Activated CD4-positive, alpha-beta T cell treated with anti-CD3 and anti-CD28 coated beads for 48 hours (primary cell): ENCODE measurements at places on chromosomes 3 and 15.

DNA sequence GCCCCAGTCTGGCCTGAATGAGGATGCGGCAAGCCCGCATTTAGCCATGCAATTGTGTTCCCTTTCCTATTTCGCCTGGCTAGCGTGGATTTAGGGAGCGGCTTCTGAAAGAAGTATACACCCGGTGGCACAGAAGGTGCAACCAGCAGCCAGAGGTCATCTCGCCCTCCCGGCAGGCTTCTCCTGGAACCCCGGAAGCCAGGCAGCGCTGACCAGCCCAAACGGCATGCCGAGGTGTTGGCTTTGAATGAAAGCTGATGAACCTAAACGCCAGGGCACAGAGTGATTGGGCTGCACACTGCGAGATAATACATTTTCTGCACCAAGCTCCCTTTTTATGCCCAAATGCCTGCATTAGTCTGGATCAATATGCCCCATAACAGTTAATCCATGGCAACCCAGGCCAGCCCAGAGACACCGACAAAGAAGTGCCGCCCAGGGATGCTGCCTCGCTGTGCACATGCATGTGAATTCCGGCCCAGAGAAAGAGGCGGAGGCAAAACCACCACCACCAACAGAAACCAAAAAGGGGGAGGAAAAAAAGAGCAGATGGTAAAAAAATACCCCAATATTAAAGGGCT lies 1.4 kb downstream of the SRGAP3 start:
- DNase-seq = peak; percentile 13

DNA sequence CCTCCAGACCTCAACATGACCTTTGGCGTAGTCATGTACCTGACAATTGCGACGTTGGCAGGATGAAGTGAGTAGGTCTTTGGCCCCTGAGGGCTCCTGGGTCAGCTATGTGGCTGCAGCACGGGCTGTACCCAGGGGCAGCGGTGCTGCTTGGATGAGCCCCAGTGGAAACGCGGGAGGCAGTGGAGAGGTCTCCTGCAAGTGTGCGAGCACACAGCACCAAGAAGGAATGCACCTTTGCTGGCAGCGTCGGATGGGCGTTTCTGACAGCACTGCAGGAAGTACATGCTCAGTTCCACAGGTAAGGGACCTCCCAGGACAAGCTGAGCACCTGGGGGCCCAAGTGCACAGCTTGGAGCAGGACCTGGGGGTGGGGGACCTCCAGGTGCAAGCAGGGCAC lies 67.4 kb upstream of the UNC13C start:
- no peak for DNase-seq

- peak; percentile 74 for DNase-seq
Measured at GRCh38 chr3:60017631-60018030, 967.8 kb upstream of the CFAP20DC start.

DNA sequence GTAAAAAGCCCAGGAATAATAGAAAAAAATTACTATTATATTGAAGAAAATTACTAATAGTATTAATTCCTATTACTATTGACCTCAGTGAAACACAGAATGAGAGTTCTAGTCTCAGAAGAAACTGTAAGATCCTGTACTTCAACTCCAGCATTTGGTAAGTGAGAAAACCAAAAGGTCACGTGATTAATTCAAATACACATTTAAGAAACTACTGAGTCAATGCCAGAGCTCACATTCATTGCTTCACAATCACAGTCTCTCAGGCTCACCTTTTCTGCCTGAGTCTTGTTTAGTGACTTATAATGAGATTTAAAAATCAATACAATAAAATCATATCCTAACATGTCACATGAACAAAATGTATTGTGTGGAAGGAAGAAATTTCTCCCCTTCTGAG lies 556.1 kb downstream of the FGF12 start:
- no peak for DNase-seq

DNA sequence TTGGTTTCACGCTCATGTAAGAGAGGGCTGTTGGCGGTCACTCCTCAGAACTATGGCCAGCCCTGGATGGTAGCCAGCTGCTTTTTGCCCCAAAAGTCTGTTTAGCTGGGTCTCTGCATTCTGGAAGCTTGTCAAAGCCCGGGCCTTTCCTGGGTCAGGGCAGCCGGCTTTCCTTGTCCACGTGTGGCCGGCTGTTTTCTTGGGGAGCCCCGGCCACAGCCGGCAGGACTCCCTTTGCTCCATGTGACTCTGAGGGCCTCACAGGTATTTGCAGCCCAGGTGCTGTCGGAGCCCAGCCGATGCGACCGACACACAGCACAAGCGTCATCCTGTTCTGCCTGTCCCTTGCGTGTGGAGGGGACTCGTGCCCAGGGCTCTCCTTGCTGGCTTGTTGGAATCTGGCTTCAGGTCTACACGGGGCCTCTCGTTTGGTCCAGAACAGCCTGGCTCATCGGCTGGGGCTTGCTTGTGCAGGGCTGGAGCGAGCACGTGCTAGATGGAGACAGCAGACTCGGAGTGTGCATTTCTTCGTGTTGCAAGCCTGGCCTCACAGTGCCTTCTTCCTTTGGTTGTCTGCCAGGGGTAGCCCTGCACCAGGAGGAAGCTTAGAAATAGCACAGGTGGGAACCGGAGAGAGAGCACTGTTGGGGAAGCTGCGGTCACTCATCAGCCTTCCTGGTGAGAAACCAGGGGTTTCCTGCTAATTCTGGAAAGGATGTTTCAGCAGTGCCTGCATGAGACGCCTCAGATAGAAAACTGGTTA lies 51.5 kb downstream of the PGPEP1L start:
- no peak for DNase-seq

DNA sequence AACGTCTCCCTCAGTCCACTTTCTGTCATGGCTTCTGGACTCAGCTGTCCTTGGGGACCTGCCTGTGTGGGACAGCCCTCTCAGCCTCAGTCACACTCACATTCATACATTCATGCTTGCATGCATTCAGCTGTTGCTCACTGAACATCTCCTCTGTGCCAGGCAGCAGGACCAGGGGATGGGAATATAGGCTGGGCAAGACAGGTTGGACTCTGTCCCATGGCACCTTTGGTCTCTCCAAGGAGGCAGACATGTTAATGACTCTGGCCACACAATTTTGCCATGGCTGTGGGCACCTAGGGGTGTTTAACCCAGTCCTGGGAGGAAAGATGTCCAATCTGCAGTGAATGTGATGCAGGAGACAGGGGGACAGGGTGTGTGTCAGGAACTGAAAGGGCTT lies 7.8 kb upstream of the DNAH1 start:
- no peak for DNase-seq

GRCh38 chr3:127221037-127221436 lies 28.1 kb downstream of the PRR23E start:
- DNase-seq = no peak
